CD4-positive, alpha-beta memory T cell (primary cell): ENCODE measurements at places on chromosomes 1 and 21. TPM values are rescaled to one million over a fixed set of nuclear protein-coding genes. Genes with fewer than 3 reads are reported as not detected.

DNA sequence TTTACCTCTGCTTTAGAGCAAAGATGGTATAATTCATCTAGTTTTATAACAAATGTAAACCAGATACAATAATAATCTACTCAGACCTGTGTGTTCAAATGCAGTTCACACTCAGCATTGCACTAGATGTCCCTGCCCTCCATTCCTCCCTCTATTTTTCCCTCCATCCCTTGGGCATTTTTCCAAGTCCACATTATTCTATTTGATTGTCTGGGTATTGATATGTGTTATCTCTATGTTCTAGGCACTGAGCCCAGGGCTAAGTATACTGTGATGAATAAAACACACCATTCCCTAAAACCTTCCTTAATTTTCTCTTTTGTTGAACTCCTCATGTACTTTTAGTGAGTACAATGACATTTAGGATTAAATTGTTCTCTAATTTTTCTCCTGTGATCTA lies 66.2 kb upstream of the HMCN1 start:
- no peak overlapping the region for H3K27ac ChIP-seq
- no peaks in the 10 kb centered on the region for H3K27me3 ChIP-seq
- no peak for DNase-seq
- H3K4me1 ChIP-seq, result no peaks in the 10 kb centered on the region

DNA sequence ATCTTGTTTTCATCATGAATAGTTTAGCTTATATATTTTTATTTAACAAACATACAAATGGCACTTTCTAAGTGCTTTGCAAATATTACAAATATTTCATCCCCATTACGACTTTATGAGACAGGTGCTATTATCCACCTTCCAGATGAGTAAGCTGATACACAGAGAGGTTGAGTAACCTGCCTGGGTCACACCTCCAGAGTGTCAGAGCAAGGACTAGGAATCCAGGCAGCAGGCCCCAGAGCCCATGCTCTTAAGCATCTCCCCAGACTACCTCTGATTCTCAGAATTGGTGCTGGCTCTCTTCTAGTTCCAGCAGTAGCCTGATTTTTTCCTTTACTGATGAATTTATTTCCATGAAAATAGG lies 40.0 kb downstream of the EPHB2 start:
- H3K4me1 ChIP-seq, result no peaks in the 10 kb centered on the region
- H3K27ac ChIP-seq, result no peak overlapping the region
- no peak overlapping the region for H3K4me3 ChIP-seq
- no peak for DNase-seq
- H3K36me3 ChIP-seq, result no peaks in the 10 kb centered on the region

DNA sequence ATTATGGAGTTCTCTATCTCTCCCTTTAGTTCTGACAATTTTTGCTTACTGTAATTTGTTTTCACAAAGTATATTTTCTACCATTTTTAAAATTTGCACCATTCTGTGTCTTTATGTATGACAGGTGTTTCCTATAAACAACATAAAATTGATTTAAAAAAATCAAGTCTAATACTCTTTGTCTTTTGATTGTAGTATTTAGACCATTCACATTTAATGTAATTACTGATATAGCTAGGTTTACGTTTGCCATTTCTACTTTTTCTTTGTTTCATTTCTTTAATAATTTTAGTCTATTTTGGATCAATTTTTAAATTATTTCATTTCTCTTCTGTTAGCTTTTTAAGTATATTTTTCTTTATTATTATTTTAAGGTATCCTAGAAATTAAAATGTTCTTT lies 44.4 kb upstream of the LCE5A start:
- H3K4me1 ChIP-seq, result no peaks in the 10 kb centered on the region
- H3K4me3 ChIP-seq, result no peak overlapping the region
- no peaks in the 10 kb centered on the region for H3K27me3 ChIP-seq
- H3K36me3 ChIP-seq, result no peaks in the 10 kb centered on the region
- no peak for DNase-seq

DNA sequence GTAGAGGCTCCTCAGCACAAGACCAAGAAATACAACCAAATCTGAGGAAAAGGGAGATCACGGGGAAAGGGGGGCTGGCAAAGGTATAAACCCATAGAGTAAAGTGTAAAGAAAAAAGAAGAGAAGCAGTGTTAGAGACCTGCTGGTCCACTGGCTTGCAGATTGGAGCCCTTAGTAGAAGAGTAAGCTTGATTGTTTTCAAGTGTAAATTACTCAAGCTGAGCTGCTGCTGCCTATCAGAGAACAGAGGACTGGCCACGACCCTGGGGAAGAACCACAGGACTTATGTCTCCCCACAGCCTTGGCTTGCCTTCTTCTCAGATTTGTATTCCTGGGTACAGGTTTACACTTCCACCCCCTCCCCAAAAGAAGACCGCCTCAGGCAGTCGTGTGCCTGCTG lies 294.2 kb downstream of the LMX1A start:
- no peaks in the 10 kb centered on the region for H3K4me1 ChIP-seq
- no peak overlapping the region for H3K4me3 ChIP-seq
- no peak overlapping the region for H3K27ac ChIP-seq
- no peaks in the 10 kb centered on the region for H3K27me3 ChIP-seq

- DNase-seq, result no peak
- H3K4me3 ChIP-seq, result no peak overlapping the region
- H3K27ac ChIP-seq, result no peak overlapping the region
- H3K27me3 ChIP-seq, result no peaks in the 10 kb centered on the region
- no peaks in the 10 kb centered on the region for H3K36me3 ChIP-seq
These were observed 9.5 kb downstream of the DPT start for GRCh38 chr1:168719306-168720111.

DNA sequence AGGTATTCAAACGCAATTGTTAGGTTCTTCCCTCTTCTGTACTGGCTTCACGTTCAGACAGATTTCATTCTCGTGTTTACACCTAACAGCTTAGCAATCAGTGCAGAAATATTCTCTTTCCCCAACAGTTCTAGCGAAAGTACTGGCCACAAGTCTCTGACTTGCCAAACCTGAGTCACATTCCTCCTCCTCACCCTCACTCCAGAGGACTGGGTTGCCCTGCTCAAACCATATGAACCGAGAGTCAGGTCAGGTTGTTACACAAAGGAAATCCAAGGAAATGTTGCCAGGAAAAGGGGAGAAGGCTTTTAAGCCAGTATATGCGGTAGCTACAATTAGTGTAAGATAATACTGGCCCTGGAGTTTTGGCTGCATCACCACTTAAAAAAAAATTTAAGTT lies 282.5 kb downstream of the RGS7 start:
- H3K4me1 ChIP-seq, result no peaks in the 10 kb centered on the region
- H3K36me3 ChIP-seq, result no peaks in the 10 kb centered on the region
- H3K27ac ChIP-seq, result no peak overlapping the region

The AGMAT gene
- 6.1 TPM for polyA plus RNA-seq

The CAPN8 gene
- not detected for polyA plus RNA-seq
